ENCODE measurements at places on chromosomes 13 and 19.

DNA sequence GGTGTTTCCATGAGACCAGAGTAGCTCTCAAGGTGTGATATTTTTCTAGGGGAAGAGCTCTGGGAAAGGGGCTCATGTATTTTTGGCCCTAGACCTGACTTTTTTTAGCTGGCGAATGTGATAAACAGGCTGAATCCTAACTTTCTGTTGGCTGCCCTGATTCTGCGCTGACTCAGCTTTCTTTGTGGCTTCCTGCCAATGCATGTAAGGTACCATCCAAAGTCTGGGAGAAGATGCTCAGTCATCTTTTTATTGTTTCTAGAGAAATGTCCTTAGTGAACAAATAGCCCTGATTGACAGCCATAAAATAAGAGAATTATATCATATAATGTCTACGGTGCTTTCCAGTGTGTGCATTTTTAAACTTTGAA lies 113.6 kb upstream of the MBNL2 start:
- no peak for DNase-seq

DNA sequence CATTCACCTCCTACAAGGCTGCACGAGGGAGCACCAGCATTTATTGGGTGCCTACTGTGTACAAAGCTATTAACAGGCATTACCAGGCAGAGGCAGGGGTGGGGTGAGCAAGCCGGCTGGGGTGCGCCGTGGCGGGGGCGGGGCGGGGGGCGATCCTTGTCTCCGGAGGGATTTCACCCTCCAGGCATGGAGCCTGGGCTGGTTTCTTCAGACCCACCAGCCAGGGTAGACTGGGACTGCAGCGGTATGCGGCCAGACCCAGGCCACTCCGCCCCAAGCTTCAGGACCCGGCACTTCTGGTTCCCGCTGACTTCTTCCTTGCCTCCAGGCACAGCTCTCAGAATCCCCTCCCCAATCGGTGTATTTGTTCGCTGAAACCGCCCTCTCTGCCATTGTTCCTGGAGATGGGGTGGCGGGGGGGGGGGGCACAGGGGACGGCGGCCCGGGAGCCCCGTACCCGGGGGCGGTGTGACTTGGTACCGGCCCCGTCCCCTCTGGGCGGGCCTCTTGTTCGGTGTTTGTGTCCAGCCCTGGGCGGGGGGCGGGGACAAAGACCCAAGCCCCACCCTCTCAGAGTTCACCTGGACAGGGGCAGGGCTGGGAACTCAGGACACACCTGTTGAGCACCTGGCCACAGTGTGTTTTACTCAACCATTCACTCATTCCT lies 14.4 kb downstream of the TJP3 start:
- no peak for DNase-seq

GRCh38 chr19:39816287-39817048 lies 17.5 kb downstream of the DYRK1B start:
- DNase-seq = no peak

- peak; percentile 48 for DNase-seq
Observed at GRCh38 chr19:6060600-6061375, 49.5 kb downstream of the RFX2 start.

- DNase-seq = no peak
Observed at GRCh38 chr19:33444562-33445441, 71.3 kb downstream of the CEBPG start.

Measured in stimulated activated CD4-positive, alpha-beta T cell treated with anti-CD3 and anti-CD28 coated beads, Interleukin-4, amount 100 ng/mL, for 1 hour (primary cell).